ENCODE measurements at places on chromosomes 6 and 20.

- DNase-seq, result no peak
Measured at GRCh38 chr6:137475103-137475502, 19.1 kb downstream of the OLIG3 start.

- DNase-seq, result no peak
Measured at GRCh38 chr6:45966340-45966739, 49.3 kb downstream of the CLIC5 start.

GRCh38 chr6:170434821-170435155 is 118.3 kb downstream of the PSMB1 start:
- DNase-seq, result no peak

- DNase-seq, result no peak
Measured at GRCh38 chr6:105014448-105014847, 57.5 kb downstream of the LIN28B start.

- DNase-seq, result no peak
Measured at GRCh38 chr6:38588631-38589366, 50.9 kb downstream of the BTBD9 start.

- no peak for DNase-seq
Measured at GRCh38 chr6:155439376-155439775, 16.3 kb downstream of the NOX3 start.

- peak; percentile 35 for DNase-seq
Measured at GRCh38 chr6:46491201-46491627, at the start of gene RCAN2. RCAN2 (minus strand) TSS chr6:46491449.

GRCh38 chr20:36785308-36785707 is 11.7 kb upstream of the DSN1 start:
- DNase-seq, result no peak

- no peak for DNase-seq
Measured at GRCh38 chr20:44743916-44744655, 1.6 kb upstream of the KCNK15 start.

- DNase-seq, result no peak
Measured at GRCh38 chr20:20710443-20711315, 1.8 kb downstream of the RALGAPA2 start.

DNA sequence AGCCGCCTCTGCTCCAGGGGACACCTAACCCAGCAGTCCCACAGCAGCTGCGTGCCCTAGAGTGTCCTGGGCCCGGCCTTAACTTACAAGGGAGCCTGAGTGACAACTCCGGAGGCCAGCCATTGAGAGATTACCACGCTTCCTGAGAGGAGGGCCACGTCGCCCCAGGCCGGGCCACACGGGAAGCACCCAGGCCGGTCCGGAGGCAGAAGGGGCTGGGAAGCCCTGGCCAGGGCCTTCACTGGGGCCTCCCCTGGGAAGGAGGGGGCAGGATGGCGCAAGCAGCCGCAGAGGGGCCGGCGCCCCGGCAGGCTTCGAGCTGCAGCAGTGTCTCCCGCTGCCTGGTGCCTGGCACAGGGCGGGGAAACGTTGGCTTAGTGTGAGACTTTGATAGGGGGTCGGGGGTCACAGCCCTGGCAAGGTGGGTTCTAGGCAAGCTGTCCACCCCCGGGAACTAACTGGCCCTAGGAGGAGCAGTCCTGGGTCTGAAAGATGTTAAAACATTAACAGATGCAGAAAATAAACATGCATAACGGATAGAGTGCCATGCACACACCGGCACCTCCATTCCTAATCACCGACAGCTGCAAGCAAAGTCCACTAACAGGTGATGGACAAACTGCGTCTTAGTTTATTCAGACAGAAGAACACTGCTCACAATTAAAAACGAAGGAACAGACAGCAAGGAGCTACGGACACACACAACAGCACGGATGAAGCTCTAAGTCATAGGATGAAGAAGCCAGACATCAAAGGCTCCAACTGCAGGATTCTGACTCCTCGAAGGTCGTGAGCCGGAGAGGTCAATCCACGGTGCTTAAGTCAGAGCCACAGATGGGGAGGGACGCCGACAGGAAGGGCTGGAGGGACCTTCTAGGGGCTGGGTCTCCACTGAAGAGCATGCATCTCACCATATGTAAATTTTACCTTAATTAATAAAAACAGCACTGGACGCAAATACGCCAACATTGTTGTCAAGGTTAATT is 17.4 kb downstream of the CHRNA4 start:
- no peak for DNase-seq

- no peak for DNase-seq
Measured at GRCh38 chr20:39453890-39454289, 491.7 kb downstream of the DHX35 start.

GRCh38 chr20:51583499-51583898 is 41.0 kb upstream of the NFATC2 start:
- no peak for DNase-seq

GRCh38 chr6:74671558-74672025 is 534.3 kb downstream of the COL12A1 start:
- DNase-seq, result no peak
